ENCODE measurements at places on chromosomes 6 and 20.

DNA sequence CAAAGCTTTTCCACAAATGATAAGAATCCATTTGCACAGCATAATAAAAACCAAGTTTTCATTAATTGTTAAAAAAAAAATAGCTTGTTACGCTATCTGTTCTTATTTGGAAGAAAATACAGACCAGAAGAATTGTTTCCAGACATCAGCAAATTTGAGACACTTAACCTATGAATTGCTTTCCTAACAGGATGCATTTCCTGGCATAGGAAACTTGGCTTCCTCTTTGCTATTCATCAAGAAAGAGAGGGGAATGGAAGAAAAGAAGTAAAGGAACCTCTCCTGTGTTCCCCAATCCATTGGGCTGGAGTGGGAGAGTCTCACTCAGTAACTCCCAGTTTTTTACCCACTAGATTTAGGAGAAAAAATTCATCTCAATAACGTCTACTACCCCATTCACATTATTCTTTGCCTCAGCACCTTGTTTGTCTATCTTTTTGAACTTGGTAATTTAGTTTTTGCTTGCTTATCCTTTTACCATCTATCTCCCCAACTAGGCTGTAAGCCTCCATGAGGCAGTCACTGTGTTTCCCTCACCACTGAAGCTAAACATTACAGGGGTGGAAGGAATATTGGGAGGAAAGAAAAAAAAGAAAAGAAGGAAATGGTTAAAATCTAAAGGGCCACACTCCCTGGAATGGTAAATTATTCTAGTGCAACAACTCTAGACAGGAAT, 150.3 kb downstream of the COL21A1 start:
- no peak for DNase-seq

GRCh38 chr6:56510984-56511531, 131.6 kb downstream of the DST start:
- no peak for DNase-seq

DNA sequence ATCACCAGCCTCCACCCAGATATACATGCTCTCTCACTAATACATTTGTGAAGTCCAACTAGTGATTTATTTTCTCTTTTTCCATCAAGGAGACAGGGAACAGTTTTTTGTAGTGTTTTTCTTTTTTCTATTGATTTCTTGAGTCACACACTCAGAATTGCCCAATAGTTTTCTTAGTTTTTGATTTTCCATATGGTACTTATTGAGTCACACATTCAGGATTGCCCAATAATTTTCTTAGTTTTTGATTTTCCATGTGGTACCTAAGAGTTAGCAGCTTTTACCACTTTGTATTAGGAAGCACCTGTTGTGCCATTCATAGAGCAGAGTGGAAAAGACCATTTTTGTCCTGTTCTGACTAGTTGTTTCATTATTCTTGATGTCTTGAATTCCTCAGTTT, 1268.8 kb downstream of the EPHA7 start:
- DNase-seq = no peak

GRCh38 chr20:7358670-7359069, 581.6 kb downstream of the HAO1 start:
- no peak for DNase-seq

DNA sequence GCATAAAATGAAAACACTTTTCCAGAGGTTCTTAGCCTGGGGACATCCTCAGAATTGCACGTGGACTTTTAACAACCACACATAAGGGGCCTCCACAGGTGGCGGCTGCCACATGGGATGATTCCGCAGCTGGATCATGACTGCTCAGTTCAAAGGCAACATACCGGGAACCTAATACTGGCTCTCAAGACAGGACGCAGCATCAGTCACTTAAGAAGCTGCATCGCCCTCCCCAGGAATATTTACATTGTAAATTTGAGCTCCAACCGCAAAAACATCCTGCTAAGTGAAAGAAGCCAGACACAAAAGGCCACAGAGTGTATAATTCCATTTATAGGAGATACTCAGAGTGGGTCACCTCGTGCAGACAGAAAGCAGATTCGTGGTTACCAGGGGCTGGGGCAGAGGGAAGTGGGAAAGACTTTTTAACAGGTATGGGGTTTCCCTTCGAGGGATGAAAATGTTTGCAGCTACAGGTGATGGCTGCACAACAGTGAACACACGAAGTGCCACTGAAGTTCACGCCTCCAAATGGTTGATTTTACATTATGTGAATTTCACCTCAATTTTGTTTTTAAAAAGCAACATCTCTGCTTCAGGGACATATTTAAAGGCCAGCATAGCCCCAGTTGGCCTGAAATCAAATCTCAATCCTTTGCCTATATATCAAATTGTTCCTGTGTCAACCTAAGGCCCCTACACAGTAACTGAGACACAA, 141.5 kb downstream of the BMP7 start:
- no peak for DNase-seq

DNA sequence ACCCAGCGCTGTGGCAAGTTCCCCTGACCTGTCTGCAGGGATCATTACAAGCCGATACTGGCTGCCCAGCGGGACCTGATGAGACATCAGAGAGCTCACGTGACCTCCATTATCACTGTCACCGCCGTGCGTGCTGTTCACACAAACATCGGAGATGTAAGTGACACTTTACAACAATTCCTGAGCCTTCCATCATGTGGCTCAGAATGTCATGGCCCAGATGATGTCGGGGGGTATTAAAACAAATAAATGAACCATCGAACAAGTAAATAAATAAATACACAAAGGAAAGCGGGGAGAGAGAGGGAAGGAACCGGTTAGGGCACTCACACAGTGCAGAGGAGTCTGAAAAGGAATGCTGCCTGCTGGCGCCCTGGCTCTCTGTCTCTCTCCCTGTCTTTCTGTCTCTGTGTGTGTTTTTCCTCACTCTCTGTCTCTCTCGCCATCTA, 195.1 kb downstream of the BMP7 start:
- no peak for DNase-seq

- no peak for DNase-seq
These were observed 172.8 kb upstream of the SNX9 start for GRCh38 chr6:157650261-157650640.

GRCh38 chr6:34315780-34316179, 67.0 kb upstream of the SMIM29 start:
- no peak for DNase-seq

DNA sequence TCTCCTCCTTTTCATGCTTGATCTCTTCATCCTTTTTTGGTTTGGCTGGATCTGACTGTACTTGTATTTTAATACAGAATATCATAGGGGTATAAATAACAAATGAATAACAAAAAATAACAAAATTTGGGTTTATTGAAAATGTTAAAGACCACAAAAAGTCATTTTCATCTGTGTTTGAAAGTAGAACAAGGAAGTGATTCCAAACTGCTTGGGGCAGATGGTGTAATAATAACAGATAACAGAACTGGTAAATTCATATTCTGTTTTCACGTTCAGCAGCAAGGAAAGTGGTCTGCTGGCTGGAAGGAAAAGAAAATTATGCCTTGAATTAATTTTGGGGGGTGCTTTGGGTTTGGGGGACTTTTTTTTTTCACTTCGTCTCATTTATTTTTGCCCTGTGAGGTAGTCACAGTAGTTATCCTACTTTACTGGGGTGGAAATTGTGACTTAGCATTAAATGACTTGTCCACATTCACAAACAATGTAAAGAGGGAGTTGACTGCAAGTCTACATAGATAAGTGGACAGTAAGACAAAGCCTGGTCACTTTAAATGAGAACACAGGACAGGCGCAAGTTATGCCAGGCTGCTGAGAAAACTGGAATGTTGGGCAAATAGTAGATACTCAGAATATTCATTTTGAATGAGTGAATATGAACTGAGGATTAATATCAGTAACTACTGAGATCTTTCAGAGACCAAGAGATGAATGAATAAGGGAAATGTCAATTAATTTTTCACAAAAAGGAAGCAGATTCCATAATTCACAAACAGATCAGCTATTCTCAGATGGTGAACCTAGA, 193.9 kb upstream of the CITED2 start:
- DNase-seq = no peak

DNA sequence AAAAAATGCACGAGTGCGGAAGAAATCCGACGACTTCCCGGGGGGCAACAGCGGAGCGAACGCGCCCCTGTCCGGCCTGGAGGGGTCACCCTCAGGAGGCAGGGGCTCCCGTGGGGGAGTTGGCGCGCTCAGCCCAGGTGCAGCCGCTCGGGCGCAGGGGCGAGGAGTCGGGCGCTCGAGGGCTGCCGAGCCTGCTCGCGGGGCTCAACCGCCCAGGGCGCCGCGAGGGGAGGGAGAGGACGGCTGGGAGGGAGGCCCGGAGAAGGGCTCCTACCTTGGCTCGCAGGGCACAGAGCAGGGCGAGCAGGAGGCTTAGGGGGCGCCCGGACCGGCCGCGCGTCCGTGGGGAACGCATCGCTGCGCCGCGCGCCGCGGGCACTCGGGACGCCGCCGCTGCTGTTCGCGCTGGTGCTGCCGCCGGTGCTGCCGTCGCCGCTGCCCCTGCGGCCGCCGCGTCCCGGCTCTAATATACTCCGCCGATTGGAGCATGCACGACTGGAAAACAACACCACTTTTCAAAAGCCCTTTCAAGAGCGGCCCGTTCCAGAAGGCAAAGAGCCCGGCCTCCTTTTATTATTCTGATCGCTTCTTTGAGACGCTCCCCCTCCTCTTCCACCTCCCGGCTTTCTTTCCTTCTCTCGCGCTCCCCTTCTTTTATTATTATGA, 490 bp downstream of the JAG1 start:
- no peak for DNase-seq

GRCh38 chr20:47300071-47300470, 56.4 kb downstream of the ZMYND8 start:
- no peak for DNase-seq

DNA sequence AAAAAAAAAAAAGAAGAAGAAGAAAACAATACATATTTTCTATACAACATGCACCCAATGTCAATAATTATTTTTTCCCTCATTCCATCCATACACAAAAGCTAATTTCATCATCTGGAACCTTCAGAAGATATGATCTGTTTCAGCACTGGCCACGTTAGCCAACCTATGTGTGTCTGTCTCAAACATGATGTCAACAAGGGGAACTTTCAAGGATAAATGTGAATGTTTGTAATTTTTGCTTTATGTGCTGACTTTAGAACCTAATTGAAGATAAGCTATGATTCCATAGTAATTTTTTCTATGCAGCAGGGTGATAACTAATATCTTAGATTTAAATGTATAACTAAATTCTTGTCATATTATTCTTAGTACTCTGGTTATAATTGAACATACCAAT, 37.9 kb downstream of the IPCEF1 start:
- DNase-seq = no peak

DNA sequence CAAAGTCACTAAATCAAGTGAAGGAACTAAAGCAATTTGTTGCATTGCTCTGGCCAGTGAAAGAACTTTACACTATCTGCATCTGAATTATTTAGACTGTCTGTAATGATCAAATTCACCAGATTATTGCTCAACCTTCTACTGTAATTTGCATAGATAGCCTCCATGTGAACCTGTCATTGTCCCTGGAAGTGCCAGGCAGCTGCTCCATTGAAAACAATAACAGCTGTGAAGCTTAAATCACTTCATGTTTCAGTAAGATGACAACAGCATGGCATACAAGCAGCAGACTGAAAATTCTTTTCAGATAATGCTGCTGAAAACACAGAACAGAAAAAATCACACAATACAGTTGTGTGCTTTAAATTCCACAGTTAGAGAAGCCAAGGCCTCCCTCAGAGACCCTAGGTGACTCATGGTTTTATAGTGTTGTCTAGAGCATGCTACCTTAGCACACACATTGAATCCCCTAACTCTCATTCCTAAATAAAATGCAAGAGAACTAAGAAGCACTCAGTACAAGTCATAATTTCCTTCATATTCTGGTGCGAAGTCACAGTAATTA, 248.9 kb downstream of the TPBG start:
- no peak for DNase-seq

All from activated gamma-delta T cell treated with anti-CD3 and anti-CD28 coated beads, Interleukin-2, amount 50 U/mL, for 16 hours (primary cell).